ENCODE measurements at places on chromosomes 13 and 19.

DNA sequence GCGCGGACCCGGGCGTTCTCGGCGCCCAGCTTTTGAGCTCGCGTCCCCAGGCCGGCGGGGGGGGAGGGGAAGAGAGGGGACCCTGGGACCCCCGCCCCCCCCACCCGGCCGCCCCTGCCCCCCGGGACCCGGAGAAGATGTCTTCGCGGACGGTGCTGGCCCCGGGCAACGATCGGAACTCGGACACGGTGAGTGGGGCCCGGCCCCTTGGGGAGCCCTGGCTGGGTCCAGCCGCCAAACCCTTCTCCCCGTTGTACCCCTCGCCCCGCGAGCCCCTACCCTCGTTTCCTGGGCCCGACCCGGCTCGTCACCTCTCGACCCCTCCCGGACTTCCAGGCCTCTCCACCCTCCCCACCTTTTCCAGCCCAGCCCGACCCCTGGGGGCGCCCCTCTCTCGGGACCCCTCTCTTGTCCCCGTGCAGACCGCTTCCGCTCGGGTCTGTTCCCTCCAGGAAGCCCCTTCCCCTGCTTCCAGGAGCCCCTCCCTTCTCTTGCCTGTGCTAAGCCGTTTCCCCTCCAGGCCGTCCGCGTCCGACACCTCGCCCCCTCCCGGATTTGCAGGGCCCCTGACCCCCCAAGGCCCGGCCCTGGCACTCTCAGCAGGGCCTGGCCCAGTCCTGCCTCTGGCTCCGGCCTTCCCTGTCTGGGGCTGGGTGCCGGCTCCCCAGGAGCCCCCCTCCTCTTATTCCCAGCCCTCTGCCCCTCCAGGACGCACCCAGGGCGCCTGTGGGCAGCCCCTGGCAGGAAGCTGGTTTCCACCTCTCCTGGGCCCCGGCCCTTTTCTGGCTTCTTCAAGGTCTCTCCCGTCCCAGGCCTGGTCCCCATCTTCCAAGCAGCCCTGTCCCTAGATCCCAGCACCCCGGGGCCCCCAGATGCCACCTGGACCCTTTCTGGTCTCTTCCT is 632 bp downstream of the MARK4 start:
- no peak for DNase-seq

GRCh38 chr19:19860756-19861390 is 4.8 kb upstream of the ZNF253 start:
- no peak for DNase-seq

DNA sequence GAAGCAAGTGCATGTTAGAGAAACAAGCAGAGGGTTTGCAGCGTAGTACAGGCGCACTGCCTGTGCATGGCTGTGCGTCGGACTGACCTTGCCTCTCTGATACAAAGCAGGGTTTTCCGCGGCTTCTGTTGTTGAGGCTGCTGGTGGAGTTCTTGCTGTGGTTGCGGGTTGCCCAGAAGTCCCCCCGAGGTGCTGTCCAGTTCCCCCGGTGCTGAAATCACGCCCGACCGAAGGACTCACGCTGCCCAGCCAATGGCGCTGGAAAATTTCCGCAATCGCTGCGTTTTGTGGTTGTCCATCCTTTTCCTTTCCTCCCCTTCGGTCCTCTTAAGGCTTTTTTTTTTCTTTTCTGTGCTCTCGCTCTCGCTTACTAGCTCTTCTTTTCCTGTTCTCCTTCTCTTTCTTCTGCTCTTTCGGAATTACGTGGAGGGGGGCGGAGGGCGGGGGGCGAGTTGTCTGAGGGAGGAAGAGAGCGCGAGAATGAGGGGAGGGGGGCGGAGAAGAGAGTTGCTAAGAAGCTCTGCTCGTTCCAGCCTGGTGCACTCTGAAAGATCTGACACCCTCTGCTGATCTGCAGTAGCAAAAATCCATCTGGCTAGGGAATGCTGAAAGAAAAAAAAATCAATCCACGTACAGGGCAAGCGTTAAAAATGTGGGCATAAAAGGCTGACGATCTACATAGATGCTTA is at the start of gene SLITRK1:
SLITRK1 (minus strand) TSS at position 558 of the 689 bp plus-strand sequence. CDS start 967 bp downstream, outside the sequence.
- DNase-seq, result peak; percentile 37

GRCh38 chr13:27338816-27339215 is 68.2 kb downstream of the RASL11A start:
- DNase-seq, result no peak

DNA sequence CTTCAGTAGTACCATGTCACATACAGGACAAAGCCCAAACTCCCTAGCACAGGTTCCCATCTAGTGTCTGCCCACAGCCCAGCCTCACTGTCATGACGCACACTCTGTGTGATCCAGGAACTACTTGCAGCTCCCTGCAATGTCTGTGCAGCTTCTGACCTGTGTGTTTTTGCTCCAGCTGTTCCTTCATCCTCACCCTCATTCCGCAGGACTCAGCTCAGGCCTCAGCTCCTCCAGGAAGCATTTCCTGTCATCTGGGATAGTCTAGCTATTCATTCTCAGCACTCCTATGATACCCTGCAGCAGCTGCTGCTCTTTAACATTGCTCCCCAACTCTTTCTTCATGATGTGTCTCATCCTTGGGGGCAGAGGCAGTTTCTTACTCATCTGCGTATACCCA is 56.1 kb downstream of the ENOX1 start:
- no peak for DNase-seq

- DNase-seq, result no peak
These were observed 444.9 kb downstream of the PCDH20 start for GRCh38 chr13:60970736-60971135.

DNA sequence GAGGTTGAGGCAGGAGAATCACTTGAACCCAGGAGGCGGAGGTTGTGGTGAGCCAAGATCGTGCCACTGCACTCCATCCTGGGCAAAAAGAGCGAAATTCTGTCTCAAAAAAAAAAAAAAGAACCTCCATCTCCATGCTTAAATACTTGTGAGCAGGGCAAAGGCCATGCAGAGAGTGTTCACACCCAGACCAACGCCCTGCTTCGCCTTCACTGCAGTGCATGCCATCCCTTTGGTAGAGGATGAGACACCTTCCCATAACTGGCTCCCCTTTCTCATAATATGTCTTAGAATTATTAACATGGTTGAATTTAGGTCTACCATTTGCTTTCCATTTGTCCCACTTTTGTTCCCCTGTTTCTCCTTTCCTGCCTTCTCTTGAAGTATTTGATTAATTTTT is 15.4 kb downstream of the BBC3 start:
- DNase-seq, result no peak

DNA sequence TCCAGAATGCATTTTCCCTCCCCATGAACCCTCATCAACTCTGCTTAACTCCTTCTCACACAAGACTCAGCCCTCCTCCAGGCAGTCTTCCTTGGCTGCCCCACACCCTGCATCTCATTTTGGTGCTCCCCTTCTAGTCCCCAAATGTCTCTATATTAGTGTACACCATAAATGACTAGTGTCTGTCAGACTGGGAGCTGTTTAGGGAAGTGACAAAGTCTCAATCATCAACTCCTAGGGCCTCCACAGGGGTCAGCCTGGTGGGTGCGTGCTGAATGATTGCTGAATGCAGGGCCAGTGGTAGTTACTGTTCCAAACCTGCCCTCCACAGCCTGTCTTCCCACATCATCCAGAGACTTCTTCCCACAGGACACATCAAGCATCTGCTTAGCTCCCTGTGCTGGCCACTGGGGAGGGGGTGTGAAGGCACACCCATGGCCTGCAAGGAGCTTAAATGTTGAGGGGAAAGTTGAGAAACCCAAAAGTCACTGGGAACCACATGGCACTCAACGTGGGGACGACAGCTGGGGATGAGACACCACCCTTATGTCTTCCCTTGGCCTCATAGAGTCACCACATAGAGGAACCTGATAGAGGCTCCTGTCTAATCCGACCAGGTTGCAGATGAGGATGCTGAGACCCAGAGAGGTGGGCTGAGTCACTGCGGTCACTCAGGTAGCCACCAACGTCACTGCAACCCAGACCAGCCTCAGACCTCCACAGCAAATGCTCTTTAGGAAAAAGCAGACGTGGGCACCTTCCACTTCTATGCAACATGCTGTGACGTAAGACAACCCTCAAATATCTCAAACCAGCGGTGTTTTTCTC is 79.3 kb upstream of the TM9SF2 start:
- no peak for DNase-seq

- no peak for DNase-seq
These were observed 6.7 kb downstream of the DBP start for GRCh38 chr19:48630296-48631063.

DNA sequence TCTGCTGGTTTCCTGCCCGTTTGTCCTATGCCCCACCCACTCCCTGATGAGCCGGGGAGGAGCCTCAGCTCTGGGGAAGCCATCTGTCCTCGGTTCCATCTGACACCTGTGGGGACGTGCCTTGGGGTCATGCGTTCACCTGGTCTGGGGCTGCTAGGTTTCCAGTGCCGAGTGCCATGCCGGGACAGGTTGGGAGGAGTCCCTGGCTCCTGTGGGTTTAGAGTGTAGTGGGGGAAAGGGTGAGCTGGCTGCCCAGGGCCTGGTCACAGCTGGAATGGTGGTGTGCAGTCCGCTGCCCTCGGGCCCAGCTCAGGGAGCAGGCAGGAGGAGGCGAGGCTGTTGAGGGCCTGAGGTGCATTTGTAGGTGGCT is 2.5 kb downstream of the KDM4B start:
- DNase-seq, result no peak

DNA sequence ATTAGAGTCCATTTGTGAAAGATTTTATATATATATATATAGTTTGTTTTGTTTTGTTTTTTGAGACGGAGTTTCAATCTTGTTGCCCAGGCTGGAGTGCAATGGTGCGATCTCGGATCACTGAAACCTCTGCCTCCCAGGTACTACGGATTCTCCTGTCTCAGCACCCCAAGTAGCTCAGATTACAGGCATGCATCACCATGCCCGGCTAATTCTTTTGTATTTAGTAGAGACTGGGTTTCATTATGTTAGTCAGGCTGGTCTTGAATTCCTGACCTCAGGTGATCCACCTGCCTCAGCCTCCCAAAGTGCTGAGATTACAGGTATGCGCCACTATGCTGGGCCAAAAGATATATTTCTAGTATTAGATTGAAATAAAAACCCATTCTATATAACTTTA is 4.0 kb upstream of the ZNF701 start:
- no peak for DNase-seq

DNA sequence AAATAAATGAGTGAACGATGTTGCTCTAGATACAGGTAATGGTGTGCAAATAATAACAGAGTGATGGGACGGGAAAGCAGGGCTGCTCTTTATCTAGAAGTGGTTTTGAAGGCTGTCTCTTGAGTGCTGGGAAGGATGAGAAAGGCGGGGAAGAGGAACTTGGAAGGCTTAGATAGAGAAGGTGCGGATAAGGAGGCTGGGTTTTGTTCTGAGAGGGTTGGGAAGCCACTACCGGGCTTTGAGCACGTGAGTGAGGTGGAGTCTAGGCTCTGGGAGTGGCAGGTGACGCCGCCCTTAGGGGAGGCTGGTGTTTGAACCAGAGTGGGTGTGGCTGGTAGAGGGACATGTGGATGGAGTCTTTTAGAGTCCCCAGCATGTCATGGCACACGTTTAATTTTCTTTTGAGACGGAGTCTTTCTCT is 811 bp downstream of the ARMC6 start:
- no peak for DNase-seq

- no peak for DNase-seq
These were observed 35.0 kb upstream of the MATK start for GRCh38 chr19:3821156-3821555.

GRCh38 chr19:11551603-11552235 is 7.3 kb downstream of the ELOF1 start:
- no peak for DNase-seq

GRCh38 chr19:570937-571565 is 1.3 kb upstream of the BSG start:
- DNase-seq, result no peak

DNA sequence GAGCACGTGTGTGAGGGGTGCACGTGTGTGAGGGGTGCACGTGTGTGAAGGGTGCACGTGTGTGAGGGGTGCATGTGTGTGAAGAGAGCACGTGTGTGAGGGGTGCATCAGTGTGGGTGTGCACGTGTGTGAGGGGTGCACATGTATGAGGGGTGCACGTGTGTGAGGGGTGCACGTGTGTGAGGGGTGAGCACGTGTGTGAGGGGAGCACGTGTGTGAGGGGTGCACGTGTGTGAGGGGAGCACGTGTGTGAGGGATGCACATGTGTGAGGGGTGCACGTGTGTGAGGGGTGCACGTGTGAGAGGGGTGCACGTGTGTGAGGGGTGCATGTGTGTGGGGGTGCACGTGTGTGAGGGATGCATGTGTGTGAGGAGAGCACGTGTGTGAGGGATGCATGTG is 15.7 kb downstream of the RASA3 start:
- no peak for DNase-seq

DNA sequence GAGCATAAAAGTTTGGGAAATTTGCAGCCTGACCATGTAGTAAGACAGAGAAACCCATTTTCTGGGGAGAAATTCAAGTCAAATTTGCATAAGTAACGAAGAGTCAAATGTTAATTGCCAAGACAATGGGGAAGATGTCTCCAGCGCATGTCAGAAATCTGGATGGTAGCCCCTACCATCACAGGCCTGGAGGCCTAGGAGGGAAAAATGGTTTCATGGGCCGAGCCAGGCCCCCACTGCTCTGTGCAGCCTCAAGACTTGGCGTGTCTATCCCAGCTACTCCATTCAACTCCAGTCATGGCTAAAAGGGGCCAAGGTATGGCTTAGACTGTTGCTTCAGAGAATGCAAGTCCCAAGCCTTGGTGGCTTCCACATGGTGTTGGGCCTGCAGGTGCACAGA is 269.8 kb downstream of the RFC3 start:
- DNase-seq, result no peak

DNA sequence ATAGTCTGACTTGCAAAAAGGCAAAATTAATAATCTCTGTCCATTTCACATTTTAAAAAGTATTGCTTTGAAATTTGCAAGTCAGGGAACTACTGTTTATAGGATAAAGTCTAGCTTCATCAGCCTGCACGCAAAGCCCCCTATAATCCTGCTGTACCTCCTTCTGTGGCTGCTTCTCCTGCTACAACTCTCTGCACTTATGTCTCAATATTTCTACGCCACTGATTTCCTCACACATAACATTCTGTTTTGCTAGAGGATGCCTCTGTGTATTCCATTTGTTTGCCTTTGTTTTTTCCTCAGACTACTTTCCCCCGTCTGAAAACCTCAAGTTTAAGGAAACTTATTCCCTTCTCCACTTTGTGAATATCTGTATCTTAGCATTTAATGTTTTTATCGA is 389.9 kb downstream of the RFC3 start:
- DNase-seq, result no peak

- DNase-seq, result no peak
These were observed 62.8 kb downstream of the ARHGEF7 start for GRCh38 chr13:111177921-111178320.

- DNase-seq, result no peak
These were observed 181.1 kb downstream of the FGF14 start for GRCh38 chr13:102220681-102221228.

DNA sequence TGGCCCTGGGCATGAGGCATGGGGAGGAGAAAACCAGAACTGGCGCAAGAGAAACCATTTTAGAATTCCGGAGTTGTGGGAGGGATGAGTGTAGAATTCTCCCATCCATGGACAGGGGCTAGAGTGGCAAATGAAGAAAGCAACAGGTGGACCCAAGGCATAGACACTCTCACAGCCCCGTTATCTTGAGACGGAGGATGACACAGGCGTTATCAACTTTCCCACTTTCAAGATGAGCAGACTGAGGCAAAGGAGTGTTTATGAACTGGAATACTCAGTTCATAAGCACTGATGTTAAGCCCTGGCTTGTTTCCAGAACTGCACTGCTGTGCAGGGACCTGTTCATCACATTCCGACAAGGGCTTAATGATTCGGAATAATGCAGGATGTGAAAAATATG is 1.1 kb upstream of the GTF3A start:
- DNase-seq, result no peak

- no peak for DNase-seq
These were observed 14.9 kb downstream of the COMP start for GRCh38 chr19:18776288-18776594.

- peak; percentile 40 for DNase-seq
These were observed 1.5 kb upstream of the GADD45B start for GRCh38 chr19:2474232-2475017.

All from C1 segment of cervical spinal cord (tissue), 14 donors.